ENCODE measurements at places on chromosomes 5 and 9.

DNA sequence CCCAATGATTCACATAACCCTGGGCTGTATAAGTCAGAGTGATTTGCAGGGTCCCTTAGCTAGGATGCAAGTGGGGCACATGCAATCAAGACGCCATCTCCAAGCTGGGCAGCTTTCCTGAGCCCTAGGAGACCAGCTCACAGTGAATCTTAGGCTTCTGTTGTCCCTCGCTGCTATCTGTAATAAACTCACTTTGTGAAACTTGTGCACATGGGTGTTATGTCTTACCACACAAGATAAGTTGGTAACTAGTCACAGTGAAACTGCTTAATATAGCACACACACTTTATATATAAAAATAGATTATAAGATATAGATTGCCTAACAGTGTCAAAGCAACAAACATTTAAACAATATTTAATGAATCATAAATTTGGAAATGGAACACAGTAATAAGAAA lies 658.5 kb downstream of the SLCO4C1 start:
- H3K36me3 ChIP-seq: no peaks in the 10 kb centered on the region
- no peak overlapping the region for H3K27ac ChIP-seq
- no peaks in the 10 kb centered on the region for H3K4me1 ChIP-seq
- no peaks in the 10 kb centered on the region for H3K27me3 ChIP-seq
- H3K4me3 ChIP-seq: no peak overlapping the region

DNA sequence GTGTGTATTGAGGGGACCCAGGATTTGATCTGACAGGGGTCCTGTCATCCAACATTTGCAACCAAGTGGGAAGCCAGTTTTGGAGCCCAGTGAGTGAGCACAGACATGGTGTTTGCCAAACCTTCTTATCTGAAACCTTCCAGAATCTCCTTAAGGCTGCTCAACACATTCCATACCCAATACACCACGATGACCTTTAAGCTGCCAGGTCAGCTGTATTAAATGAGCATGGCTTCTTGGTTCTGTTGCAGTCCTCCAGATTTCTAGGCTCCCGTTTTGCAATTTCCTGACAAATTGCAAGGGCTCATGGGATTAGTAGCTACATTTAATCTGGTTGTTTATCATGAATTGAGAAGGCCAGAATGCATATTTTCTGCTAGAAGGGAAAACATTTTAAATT lies 124.2 kb upstream of the ATP10B start:
- no peak for DNase-seq
- no peaks in the 10 kb centered on the region for H3K36me3 ChIP-seq
- no peak overlapping the region for H3K4me3 ChIP-seq
- no peaks in the 10 kb centered on the region for H3K27me3 ChIP-seq
- H3K4me1 ChIP-seq: no peaks in the 10 kb centered on the region

GRCh38 chr5:136734628-136735027 lies 369.3 kb upstream of the TRPC7 start:
- no peak overlapping the region for H3K27ac ChIP-seq
- peaks cover 12% of the 10 kb centered on the region for H3K4me1 ChIP-seq
- H3K27me3 ChIP-seq: peaks cover 20% of the 10 kb centered on the region
- H3K36me3 ChIP-seq: no peaks in the 10 kb centered on the region
- H3K4me3 ChIP-seq: no peak overlapping the region

DNA sequence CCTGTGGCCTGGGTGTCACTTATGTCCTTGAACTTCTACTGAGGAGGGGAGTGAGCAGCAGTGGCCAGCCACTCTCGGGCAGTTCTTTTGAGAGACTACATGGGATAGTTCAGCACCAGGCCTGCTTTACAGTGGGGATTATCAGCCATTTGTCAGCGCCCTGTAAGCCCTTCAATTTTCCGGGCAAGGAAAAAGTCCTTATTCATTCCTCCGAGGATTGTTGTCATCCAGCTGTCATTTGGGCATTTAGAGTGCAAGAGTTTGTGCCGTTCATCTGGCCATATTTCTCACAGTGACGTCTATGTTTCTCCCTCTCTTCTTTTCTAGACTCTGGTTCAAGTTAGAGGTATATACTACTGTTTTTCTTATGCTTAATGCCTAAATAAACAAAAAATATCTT lies 172.8 kb downstream of the TLE4 start:
- peaks cover 7% of the 10 kb centered on the region for H3K27me3 ChIP-seq
- H3K27ac ChIP-seq: no peak overlapping the region
- no peak for DNase-seq
- no peak overlapping the region for H3K4me3 ChIP-seq

- no peak overlapping the region for H3K27ac ChIP-seq
- no peak for DNase-seq
- no peaks in the 10 kb centered on the region for H3K27me3 ChIP-seq
Observed at GRCh38 chr5:78855026-78855425, 130.1 kb downstream of the ARSB start.

DNA sequence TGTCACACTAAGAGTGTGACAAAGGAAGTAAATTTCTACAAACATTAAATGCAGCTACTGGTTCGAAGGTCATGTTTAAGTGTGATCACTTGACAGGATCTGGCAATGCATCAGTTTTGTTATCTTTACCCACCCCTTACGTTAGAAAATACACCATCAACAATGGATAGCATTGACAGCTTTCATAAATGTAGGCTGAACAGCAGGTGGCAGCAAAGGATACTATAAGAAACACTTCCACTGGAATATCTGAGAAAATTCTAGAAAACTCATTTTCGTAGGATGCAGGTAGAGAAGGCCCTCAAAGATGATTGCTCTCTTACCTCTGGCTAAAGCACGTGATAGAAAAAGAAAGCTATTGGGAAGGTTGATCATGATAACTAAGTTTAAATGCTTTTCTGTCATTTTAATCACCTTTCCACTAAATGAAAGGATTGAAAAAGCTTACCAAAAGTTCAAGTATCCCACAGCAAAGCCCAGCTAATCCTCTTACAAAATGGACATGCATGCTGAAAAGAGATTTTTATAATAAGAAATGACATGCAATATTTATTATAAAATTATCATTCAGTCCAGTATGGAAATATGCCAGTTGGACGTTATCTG lies 292.5 kb downstream of the PARP8 start:
- H3K4me1 ChIP-seq: no peaks in the 10 kb centered on the region
- no peak overlapping the region for H3K4me3 ChIP-seq
- no peak overlapping the region for H3K27ac ChIP-seq
- no peaks in the 10 kb centered on the region for H3K36me3 ChIP-seq
- DNase-seq: peak; percentile 70

Data from GM23248 (cell line).